Stimulated activated CD8-positive, alpha-beta memory T cell treated with anti-CD3 and anti-CD28 coated beads, Interleukin-7, amount 100 ng/mL, for 4 hours (primary cell): ENCODE measurements at places on chromosomes 1 and 21.

- DNase-seq = no peak
These were observed 39.8 kb downstream of the COL6A1 start for GRCh38 chr21:46021398-46021797.

DNA sequence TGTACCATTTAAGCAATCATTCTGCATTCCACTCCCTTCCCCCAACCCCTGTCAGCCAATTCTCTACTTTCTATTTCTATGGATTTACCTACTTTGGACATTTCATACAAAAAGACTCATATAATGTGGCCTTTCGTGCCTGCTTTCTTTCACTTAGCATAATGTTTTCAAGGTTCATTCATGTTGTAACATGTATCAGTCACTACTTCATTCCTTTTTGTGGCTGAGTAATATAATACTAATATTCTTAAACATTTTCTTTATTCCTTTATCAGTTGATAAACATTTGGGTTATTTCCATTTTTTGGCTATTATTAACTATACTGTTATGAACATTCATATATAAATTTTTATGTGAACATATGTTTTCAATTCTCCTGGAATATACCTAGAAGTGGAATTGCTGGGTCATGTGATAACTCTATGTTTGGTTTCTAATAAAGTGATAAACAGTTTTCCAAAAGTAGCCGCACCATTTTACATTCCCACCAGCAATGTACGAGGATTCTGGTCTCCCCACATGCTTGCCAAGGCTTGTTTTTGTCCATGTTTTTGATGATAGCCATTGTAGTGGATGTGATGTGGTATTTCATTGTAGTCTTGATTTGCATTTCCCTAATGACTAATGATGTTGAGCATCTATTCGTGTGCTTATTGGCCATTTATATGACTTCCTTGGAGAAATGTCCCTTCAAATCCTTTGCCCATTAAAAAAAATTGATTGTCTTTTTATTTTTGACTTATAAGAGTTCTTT, 61.9 kb upstream of the GNG12 start:
- DNase-seq = no peak

DNA sequence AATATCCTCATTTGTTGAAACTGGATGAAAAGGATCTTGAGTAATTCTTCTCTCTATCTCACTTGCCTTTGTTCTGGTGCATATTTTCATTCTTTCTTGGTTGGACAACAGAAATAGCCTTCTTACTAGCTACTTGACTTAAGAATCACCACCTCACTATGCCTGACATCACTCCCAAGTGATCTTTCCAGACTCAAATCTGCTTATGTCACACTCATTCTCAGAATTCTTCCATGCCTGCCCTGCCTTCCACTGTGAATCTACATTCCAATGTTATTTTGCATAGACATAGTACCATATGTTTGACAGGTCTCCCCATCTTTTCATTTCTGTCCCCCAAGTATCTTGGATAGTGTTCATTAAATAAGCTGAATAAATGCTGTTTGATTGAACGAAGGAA, 78.5 kb upstream of the DPYD start:
- DNase-seq = no peak

DNA sequence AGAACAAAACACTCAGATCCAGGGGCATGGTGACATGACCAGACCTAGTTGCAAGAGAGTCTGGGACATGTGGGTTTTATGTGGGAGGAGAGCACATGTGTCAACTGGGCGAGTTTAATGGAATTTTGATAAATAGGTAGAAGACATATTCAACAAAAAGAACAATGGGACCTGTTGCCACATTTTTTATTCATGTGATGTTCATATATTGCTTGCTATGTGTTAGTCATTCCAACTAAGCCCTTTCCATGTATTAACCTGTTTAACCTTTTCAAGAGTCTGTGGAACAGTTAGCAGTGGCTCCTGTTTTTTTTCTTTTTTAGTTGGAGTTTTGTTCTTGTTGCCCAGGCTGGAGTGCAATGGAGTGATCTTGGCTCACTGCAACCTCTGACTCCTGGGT, 30.1 kb upstream of the CSF3R start:
- DNase-seq = no peak
